ENCODE measurements at places on chromosomes 5 and 9.

DNA sequence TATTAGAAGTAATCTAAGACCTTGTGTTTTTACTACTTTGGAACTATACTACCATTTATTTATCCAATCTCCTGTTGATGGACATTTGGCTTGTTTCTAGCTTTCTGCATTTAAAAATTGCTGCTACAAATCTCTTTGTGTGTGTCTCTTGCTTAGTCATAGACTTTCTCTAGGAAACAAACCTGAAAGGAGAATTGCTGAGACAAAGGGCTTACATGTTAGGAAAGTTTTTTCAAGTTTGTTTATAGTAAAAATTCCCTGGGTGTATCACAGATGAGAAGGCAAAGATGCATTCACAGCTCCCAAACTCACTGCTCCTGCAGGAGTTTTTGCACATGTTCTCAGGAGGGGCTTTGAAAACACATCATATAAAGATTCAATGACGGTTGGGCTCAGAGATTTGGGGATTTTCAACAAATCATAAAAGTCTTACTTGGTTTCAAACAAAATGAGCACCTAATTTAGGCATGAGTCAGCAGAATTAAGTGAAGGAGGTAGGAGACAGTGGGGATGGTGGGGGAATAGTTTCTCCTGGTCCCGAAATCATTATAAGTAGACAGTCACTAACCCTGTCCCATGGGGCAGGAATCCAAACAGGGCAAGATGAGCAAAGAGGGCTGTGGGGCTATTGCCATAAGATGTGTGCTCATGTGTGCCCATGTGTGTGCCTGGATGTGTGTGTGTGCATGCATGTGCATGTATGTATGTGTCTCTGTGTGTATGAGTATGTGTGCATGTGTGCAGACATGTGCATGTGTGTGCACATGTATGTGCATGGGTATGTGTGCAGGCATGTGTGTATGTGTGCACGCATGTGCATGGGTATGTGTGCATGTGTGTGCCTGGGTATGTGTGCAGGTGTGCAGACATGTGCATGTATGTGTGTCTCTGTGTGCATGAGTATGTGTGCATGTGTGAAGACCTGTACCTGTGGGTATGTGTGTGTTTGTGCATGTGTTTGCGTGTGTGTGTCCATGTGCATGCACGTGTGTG, 43.4 kb upstream of the S1PR3 start:
- DNase-seq, result no peak

- DNase-seq, result no peak
These were observed 1.4 kb downstream of the PDE4D start for GRCh38 chr5:59891962-59892643.

- no peak for DNase-seq
These were observed 44.9 kb upstream of the MAST4 start for GRCh38 chr5:66551338-66551737.

- no peak for DNase-seq
These were observed 44.4 kb upstream of the CTNNA1 start for GRCh38 chr5:138708791-138709190.

- DNase-seq, result no peak
These were observed 179.0 kb upstream of the TNC start for GRCh38 chr9:115296831-115297565.

DNA sequence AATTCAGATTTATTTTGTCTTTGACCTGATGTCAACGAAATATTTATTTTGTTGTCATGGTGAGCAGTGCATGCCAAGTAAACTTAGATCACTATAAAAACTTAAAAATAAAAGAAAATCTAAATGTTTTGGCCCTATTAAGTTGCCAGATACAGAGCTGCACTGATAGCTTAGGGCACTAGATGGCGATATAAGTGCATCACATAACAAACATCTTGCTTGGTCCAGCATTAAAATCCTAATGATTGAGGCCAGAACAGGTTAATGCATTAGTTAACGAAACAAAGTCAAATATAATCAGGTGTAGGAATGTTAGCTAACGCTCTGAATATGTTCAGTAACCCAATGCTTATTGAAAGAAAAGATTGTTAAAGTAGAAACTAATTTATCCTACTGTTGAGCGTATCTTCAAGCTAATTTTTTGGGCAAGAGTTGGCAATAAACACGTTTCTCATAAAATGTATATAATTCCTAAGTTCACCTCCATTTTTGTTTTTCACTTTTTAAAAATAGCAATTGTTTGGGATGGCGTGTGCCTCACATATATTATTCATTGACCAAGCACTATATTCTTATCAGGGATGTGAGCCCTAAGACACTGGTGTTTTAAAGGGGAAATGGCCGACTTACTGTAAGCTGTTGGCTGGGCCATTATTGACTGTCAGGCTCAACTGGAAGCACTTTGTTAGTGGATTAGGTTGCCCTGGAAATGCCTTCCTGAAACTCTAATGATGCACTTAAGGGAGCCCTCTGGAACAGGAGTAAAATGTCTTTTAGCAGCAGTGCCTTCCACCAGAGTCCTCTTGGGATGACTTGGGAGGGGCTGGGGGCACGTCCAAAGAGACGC, 33.3 kb downstream of the KCTD16 start:
- DNase-seq, result no peak

DNA sequence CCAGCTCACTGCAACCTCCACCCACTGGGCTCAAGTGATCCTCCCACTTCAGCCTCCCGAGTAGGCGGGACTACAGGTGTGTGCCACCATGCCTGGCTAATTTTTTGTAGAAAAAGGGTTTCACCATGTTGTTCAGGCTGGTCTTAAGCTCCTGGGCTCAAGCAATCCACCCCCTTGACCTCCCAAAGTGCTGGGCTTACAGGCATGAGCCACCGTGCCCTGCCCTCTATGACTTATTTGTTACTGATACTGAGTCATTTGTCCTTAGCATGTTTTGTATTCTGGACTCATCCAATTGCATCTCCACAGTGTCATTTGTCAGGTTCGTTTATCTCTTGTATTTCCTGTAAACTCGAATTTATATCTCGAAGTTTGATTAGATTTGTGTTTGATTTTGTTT, 2.7 kb upstream of the ITK start:
- no peak for DNase-seq
